ENCODE measurements at places on chromosomes 2 and 18.

DNA sequence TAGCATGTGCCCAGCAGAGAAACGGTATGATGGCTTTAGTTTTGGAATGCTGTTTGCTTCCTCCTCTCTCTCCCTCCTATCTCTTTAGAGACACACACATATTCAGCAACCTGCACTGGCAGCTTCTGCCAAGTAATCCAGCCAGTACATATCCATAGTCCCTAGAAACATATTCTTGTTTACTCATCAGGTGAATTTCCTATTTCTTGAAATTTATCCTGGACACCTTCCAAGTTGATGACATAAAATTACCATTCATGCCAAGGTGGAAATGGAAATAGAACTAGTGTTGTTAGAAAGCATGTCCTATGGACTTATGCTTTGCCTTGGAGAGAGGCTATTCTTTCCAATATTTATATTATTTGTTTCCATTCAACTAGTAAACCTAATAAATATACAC lies 50.9 kb upstream of the RGPD4 start:
- DNase-seq: peak; percentile 26

GRCh38 chr18:7598167-7599047 lies 31.3 kb downstream of the PTPRM start:
- no peak for DNase-seq

GRCh38 chr2:42523341-42523740 lies 29.6 kb upstream of the KCNG3 start:
- no peak for DNase-seq

DNA sequence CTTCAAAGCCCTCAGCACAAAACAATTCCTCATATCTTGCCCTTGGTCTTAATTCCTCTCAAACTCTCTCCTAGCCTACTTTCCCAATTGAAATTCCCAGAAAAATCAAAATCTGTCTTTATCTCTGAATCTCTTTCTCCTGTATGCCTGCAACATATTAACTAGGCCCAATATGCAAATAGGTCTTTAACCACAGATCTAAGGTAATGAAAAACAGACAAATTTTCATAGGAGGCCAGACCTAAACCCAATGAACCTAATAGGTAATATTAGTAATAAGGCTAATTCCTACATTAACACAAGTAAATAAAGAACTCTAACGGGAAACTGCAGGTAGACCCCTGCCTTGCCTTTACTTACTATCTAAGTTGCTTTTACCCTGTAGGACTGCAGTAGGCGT lies 41.4 kb downstream of the WDR33 start:
- no peak for DNase-seq

DNA sequence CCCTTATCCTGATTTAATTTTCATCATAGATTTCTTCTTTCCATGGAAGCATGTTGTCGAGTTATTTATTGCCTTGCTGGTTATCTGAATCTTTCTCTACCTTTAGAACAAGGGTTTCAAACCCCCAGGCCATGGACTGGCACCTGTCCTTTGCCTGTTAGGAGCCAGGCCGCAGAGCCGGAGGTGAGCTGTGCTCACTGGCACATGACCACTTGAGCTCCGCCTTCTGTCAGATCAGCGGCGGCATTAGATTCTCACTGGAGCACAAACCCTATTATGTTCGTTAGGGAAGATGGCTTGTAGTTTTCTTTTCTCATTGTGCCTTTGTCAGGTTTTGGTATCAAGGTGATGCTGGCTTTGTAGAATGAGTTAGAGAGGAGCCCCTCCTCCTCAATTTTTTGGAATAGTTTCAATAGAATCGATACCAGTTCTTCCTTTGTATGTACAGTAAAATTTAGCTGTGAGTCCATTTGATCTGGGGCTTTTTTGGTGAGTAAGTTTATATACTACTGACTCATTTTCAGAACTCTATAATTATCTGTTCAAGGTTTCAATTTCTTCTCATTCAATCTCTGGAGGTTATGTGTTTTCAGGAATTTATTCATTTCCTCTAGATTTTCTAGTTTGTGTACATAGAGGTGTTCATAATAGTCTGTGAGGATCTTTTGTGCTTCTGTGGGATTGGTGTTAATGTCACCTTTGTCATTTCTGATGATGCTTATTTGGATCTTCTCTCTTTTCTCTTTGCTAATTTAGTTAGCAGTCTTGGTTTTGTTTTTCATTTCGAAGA lies 668.0 kb upstream of the FAM98A start:
- no peak for DNase-seq

DNA sequence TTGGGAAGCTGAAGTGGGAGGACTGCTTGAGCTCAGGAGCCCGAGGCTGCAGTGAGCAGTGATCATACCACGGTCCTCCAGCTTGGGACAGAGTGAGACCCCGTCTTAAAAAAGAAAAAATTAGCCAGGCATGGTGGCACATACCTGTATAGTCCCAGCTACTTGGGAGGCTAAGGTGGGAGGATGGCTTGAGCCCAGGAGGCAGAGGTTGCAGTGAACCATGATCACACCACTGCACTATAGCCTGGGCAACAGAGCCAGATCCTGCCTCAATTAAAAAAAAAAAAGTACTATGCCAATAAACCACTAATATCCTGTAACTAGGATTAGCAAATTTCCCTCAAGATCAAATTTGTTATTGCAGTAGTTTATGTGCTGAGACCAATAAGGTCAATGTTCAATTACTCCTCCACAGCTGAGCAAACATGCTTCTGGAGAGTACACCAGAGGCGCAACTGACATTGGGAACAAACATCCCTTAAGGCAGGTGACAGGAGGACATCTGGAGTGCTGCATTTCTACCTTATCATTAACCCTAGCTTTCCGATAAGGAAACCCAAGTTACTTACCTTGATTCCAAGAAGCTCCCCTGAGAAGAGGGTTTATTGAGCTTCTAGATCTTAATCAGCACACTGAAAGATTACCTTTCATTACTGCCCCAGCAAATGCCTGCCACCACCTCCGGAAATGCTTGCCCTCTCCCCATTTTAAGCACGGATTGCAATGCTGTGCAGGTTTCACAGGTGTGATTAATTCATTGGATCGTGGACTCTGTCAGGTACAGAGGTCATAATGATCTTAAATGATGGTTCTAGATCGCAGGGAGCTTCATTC lies 26.2 kb downstream of the MGAT4A start:
- DNase-seq: no peak

DNA sequence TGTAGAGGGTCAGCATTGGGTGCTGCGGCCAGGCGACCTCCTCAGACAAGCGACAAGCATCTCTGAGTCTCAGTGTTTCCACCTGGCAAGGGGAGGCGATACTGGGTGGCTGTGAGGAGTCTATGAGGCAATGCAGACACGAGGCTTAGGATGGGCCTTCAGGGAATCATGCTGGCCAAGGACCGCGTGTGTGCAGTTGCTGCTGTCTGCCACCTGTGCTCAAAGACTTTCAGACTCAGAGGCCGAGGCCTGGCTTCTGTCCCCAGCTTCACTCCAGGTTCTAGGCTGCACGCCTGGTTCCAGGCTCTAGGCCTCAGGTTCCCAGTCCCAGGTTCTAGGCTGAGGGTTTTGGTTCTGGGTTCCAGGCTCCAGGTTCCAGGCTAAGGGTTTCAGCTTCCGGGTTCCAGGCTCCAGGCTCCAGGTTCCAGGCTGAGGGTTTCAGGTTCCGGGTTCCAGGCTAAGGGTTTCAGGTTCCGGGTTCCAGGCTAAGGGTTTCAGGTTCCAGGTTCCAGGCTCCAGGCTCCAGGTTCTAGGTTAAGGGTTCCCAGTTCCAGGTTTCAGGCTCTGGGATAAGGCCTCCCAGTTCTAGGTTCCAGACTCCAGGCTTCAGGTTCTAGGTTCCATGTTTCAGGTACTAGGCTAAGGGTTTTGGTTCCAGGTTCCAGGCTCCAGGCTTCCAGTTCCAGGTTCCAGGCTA lies 14.8 kb downstream of the LRRFIP1 start:
- DNase-seq: no peak

DNA sequence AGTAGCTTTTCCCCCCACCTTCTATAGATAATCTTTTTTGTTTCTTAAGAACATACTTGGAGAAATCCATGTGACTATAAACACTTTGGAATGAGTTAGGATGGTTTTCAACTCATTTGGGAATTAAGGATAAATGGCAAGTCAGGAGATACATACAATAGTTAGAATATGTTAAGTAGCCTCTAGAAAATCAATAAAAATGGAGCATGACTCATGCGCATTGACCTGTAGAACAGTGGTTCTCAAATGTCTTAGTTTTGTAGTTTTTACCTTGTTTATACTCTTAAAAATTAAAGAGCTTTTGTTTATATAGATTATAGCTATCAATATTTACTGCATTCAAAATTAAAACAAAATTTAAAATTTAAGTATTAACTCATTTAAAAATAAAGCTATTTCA lies 24.7 kb downstream of the NUP35 start:
- DNase-seq: no peak

DNA sequence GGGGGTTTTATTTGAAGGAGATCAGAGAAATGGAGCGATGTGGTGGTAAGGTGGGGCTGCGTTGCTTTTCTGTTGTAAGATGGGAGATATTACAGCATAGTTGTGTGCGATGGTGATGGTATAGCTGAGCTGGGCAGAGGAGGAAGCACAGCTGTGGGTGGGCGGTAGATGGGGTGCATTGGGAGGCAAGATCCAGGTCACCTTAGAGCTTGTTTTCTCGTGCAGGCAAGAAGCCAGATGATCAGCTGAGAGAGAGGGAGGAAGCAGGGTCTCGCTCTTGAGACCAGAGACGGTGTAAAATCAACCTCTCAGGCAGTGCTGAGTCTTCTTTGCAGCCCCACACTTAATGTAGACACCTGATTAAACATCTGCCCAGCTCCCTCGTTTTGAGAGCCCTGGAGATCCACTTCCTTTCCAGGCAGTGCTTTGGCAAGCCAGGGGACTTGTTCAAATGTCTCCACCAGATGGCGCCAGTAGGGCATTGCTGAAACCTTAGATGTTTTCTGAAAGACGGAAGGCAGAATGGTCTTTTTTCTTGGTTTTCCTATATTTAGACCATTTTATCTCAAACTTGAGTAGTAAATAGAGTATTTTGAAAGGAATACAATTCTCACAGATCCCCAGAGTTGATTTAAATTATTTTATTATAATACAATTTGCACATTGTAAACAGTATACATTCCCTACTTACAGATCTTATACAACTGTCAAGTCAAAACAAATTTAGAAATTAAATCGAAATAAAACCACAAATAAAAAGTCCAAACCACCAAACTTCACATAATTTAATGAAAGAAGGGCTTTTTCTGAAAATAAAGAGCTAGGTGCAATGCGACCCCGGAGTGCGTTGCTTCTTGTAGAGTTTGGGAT lies 21.1 kb upstream of the LYPD6B start:
- DNase-seq: peak; percentile 93

DNA sequence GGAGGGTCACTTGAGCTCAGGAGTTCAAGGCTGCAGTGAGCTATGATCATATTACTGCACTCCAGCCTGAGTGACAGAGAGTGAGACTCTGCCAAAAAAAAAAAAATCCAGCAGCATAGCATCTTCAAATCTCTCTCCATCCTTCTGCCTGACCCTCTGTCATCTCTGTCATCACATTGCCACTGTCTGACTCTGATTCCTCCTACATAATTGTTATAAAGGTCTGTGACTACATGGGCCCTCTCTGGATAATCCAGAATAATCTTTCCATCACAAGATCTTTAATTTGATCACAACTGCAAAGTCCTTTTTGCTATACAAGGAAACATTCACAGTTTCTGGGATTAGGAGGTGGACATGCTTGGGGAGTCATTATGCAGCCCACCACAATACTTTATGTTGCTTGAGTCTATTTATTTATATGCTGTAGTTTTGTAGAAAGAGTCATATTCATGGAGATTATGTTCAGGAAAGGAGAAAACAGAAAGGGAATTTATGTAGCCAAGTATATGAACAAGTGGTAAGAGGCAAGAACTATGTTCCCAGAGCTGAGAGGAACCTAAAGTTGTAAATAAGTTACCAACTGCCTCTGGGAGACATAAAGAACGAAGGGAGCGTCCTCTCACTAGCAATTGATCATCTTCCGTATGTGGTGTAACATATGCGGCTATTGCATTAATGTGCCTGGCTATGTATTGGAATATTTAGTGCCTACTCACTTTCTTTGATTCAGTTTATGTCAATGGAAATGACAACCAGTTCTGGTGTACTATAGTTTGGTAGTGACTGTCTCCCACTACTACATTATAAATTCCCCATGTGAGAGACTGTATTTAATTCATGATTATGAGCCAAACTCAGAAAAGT lies 21.5 kb downstream of the RND3 start:
- DNase-seq: no peak

DNA sequence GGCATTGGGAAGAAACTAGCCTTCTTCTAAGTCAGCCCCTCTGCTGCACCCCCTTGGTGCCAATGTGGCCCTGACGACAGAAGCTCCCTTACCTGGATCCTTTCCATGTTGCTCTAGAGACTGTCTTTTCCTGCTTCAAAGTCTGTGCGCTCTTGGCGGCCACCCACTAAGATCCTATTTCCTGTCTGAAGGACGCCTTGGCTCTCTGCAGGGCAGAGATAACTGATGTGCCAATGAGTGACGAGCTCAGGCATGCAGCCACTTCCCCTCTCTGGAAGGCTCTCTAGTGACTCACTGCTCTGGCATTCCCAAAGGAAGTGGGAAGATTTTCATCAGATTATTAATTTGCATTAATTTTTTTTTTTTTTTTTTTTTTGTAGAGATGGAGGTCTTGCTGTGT lies 273.5 kb downstream of the CDH20 start:
- DNase-seq: peak; percentile 64

DNA sequence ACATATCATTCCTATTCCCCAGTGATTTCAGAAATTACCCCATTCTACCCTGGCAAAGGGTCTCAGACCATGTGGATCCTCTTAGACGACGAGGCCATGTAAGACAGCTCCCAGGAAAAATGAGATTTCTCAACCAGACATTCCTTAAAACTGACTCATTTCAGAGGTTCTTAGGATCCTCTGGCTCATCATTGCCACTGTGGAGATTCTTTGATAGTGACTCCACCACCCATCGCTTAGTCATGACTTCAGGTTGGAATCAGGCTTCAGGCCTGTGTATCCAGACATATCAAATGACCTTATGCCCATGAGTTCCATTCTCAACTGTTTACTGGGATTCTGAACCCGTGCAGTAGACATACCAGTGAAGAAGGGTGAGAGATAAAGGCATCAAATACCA lies 245.6 kb upstream of the TCF4 start:
- no peak for DNase-seq

- DNase-seq: no peak
Observed at GRCh38 chr2:82896117-82896516, 1563.0 kb downstream of the SUCLG1 start.

GRCh38 chr2:14148216-14148615 lies 484.3 kb upstream of the LRATD1 start:
- DNase-seq: peak; percentile 17

DNA sequence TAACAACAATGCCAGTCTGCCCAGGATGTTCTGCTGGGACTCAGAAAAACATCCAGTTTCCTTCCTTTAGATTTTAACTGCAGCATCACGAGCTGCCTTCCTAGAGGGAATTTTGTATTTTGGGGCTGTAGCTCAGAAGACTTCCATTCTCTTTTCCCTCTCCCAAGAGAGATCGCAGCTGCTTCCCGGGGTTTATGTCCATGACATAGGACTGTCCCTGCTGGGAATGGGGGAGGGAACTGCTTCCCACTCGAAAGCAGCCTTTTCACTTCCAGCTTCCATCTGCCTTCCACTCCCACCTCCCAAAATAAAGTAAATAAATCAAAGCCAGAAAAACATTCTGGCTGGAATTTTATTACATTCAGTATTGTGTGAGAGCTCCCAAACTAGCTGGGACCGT lies 52.4 kb downstream of the LIMS1 start:
- peak; percentile 65 for DNase-seq

- DNase-seq: no peak
Observed at GRCh38 chr2:39359453-39360038, 77.5 kb downstream of the MAP4K3 start.

- no peak for DNase-seq
Observed at GRCh38 chr2:177998006-177998405, 74.6 kb downstream of the PDE11A start.
